A172 (cell line): ENCODE measurements at places on chromosomes 4 and X.

DNA sequence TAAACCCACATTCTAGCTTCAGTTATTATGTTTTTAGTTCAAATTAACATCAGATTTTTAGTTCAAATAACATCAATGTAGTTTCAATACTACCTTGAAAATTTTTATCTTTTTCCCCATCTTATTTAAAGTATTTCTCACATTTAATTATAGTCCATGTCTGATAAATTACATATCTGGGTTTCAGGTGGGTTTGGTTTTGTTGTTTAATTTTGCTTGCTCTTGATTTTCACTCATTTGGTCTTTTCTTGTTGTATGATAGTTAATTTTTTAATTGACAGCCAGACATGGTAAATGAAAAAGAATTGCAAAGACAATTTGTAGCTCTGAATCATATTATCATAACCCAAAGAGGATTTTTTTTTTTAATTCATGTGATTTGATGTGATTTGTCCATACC, 41.9 kb downstream of the GYG2 start:
- no peak for DNase-seq

DNA sequence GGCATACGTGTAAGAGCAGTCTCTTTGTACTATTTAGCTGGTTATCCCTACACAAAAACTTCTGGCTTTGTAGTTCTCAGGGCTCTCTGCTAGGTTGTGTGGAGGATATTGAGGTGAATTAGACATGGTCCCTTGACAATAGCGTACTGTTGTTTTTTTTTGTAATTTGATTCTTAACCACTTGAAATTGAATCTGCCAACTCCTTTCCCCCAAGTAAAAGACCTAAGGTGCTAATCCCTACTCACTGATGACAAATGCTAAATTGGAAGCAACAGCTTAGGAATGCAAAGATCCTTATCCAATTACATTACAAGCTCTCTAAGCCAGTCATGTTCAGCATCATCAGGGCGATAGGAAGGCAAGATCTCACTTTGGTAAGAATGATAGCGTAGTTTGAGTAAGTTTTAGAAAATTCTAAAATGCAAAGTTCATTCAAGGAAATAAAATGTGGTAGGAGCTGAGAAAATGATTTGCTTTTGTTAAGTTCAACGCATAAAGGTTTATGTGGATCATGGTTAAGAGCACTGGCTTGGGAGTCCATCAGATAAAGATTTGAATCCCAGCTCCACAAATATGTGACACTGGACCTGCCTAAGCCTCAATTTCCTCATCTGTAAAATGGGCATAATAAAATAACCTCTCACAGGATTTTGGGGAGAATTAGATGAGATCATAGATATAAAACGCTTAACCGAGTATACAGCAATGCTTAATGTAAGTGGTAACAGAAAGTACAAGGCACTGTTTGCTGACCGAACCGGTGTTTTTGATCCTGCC, 39.3 kb downstream of the DOCK11 start:
- no peak for DNase-seq

DNA sequence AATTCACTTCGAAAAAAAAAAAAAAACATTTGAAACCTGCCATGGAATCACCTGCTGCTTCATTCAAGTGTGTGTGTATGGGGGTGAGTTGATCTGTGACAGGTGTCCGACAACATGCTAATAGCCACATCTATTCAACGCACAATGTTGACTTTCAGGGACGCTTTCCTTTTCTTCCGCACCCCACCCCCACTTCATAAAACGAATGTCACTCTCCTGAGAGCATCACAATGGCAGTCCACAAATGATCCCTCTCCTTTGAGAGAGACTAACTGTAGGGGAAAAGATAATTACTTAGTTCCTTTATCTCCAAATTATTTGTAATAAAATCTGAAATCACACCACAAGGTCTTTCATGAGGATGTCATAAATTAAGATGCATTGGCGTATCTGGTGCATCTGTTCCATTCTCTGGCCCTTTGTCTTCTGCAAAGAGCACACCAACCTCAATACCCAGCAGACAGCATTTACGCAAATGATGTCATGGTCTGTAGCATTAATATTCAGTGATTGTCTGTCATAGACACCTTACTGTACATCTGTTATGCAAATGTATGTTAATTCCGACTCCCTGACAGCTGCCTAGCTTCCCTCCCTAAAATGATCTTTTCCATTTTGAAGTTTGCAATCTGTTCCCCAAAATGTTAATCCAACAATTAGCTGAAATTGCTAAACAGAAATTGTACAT, 640.0 kb upstream of the BOD1L1 start:
- no peak for DNase-seq

GRCh38 chr4:8916906-8917305, 45.3 kb upstream of the HMX1 start:
- no peak for DNase-seq

- no peak for DNase-seq
Measured at GRCh38 chrX:87140800-87141483, 376.7 kb upstream of the KLHL4 start.

- DNase-seq: no peak
Measured at GRCh38 chrX:23861215-23861896, 46.4 kb downstream of the APOO start.

GRCh38 chrX:152202886-152203285, 64.5 kb upstream of the MAGEA10 start:
- DNase-seq: no peak

DNA sequence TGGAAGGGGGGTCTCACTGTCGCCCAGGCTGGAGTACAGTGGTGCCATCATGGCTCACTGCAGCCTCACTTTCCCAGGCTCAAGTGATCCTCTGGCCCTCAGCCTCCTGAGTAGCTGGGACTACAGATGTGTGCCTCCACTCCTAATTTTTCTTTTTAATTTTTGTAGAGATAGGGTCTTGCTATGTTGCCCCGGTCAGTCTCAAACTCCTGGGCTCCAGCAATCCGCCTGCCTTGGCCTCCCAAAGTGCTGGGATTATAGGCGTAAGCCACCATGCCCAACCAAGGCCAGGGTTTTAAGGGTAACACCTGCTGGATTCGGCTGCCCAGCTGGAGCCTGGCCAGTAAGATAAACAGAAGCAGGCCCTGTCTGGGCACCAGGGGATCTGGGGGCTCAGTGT, 3.4 kb downstream of the TREX2 start:
- no peak for DNase-seq

DNA sequence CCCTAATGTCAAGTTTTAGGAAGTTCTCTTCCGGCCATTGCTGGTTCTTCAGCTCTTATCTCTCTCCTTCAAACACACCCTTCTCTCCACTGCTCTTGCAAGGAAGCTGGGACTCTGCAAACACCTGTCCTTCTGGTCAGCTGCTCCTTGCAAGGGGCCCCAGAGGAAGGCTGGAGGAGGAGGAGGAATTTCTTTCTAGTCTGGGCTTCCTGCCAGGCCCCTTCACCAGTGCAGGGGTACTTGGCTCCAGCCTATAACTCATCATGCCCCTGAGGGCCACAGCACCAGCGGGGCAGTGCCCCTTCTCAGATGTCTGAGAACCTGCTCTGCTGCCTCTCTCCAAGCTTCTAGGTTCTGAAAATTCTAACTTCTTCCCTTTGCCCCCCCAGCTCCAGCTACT, 46.7 kb downstream of the REELD1 start:
- DNase-seq: no peak

GRCh38 chrX:40843643-40844042, 108.3 kb upstream of the MED14 start:
- DNase-seq: no peak

DNA sequence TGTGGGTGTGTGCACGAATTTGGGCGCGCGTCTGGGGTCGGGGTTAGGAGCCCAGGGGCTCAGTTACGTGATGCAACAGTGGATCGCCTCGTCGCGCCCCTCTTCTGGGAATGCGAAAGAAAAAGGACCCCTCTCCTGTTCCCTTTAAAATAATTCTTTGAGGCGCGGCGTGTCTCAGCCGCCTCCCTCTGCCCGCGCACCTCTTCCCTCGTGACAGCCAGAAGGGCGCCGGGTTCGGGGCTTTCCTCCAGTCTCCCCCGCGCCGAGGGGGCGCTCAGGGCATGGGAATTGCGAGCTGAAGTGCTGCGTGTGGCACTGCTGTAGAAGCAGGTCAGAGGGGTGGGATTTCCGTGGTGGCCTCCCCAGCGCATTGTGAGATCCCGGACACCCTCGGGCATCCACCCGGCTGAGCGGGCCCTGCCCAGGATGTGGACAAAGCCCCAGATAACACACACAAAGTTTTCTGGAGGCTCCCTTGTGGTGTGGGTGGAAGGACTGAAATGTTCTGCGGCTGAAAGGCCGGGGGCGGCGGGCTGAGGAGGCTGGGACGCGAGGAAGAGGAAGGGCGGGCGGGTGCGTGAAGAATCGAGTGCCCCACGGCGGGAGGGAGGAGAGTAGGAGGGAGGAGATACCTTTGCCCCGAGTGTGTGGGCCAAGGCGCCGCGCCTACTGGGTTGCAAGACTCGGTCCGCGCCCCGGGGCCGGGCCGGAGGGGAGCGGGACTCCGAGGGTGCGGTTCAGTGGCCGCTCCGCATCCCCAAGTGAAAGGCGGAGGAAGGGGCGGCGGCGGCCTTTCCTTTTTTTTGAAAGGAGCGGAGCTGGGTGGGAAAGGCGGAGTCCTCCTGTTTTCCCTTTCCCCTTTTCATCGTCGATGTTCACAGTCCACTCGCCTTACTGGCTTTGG, 752 bp downstream of the SEPTIN11 start:
- DNase-seq: peak; percentile 8

DNA sequence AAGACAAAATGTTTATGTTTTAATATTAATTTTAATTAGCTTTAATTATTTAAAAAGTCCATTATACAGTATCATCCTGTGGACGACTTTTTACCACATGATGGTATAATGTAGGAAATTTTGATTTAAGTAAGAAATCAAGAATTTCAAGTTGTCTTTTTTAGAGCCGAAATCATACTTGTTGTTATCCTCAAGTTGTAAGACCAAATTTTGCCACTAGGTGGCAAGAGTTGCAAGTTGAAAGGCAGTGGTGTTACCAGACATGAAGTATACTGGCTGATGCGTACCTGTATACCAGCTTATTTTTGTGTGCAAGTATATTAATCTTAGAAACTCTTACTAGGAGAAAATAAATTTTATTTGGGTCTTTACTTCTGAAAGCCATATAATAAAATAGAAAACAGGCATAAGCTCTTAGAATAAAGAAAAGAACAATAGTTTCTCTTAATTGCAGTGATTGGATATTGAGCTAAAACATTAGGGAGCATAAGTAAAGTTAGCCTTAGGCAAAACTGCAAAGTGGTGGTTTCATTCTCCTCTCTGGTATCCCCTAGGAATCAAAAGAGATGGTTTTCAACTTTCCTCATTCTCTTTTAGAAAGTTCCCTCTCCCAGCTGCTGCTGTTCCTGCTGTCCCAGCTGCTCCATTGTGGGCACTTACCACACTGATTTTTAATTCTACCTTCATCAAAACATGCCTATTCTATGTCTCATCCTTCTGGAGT, 118.0 kb upstream of the WDFY3 start:
- DNase-seq: peak; percentile 39

- no peak for DNase-seq
Measured at GRCh38 chrX:150308532-150309157, 54.5 kb upstream of the MAMLD1 start.

GRCh38 chrX:21699136-21699535, 41.0 kb upstream of the KLHL34 start:
- no peak for DNase-seq

GRCh38 chr4:72311291-72311690, 257.7 kb downstream of the ADAMTS3 start:
- DNase-seq: no peak

DNA sequence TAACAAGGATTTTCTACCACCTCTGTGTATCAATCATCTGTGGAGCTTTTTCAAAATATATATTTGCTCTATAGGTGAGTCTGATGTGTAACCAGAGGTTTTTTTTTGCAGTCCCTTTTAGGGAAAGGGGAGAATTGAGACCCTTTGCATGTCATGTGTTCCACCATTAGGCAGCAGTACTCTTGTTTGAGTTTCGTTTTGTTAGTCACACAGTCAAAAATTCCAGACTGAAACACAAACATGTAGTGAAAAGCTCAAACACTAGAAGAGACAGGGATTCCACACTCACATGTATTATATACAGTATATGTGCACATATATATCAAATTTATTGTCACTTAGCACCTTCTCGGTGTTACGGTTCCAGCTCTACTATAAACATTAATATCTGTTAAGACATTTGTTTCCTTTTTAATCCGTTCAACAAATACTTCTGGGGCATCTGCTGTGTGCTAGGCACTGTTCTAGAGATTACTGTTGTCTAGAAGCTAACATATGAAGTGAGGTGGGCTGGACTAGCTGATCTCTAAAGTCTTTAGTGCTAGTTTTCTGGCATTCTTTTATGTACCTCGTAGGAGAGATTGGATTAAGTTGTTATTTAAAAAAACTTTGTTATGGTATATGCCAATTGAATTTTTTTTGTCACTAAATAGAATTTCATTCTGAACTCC, 5.5 kb downstream of the USP9X start:
- DNase-seq: no peak

DNA sequence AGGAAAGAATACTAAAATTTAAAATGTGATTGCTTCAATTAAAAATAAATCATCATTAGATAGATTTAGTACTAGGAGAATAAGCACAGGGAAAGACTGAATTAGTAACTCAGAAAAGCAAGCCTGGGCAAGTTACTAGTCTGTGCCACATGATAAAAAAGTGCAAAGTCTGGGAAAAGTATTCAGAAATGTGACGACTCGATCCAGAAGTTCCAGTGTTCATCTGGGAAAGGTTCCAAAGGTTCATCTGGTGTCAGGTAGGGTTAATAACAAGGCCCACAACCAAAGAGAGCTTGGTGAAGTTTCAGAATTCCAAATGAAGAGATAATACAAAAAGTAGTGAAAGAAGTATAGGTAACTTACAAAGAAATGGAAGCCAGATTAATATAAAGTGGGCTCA, 78.3 kb upstream of the ARSJ start:
- DNase-seq: no peak

DNA sequence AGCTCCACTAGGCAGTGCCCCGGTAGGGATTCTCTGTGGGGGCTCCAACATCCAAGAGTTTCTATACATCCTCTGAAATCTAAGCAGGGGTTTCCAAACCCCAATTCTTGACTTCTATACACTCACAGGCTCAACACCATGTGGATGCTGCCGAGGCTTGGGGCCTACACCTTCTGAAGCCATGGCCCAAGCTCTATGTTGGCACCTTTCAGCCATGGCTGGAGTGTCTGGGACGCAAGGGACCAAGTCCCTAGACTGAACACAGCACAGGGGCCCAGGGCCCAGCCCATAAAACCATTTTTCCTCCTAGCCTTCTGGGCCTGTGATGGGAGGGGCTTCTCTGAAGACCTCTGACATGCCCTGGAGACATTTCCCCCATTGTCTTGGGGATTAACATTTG, 511.8 kb downstream of the TRAM1L1 start:
- no peak for DNase-seq

DNA sequence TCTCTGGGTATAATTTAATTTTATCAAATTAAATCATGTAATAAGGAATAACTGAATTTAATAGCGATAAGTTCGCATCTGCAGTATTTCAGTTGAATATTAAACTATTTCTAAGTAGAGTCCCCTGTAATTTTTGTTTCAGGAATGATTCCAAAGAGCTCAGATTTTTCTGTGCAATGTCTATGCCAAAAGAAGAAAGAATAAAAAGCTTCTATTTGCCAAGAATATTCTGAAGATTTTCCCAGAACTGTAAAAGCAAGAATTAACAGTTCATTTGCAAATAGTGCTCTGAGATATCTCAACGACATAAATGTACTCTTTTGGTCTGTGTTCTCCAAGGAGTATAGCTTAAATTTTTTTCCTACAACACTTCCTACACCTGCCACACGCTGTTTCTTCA, 1242.8 kb upstream of the DIAPH2 start:
- no peak for DNase-seq

GRCh38 chr4:185859111-185859510, 47.1 kb upstream of the SORBS2 start:
- DNase-seq: peak; percentile 73
